ENCODE measurements at places on chromosomes 12 and 14.

DNA sequence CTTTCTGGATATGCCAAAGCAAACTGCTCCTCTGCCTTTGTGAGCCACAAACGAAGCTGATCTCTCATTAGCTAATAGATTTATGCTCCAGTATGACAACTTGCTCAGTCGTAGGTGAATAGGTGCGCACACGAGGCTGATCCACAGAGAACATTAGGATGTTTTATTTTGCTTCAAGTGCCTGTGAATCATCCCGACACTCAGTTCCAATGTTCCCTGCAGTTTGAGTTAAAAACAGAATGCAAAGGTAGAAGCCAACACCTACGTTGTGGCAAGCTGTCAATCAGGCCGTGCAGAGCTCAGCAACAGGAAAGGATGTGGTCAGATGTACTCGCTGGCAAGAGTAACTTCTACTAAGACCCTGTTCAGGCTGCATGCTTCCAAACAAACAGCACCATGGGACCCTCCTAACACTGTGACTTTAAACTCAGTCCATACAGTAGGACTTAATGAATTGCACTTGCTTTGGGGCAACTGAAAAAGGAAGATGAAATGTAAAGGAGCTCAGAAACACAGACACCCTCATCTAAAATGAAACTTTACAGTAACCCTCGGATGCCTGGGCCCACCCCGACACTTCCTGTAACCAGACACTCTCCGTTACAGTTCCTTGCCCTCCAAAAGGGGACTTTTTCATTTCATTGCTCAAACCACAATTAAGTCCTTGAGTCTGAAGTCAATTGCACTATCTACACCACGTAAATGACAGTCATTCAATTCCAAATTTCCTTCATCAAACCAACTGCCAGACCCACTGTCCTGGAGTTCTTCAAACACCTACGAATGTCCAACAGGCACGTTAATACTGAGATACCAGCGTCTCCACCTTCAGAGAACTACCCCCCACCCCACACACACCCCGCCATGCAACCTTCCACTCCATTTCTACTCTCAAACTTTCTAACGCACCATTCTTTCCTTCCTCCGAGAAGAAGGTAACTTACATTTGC lies 1.6 kb downstream of the CCDC88C start:
- DNase-seq, result no peak

DNA sequence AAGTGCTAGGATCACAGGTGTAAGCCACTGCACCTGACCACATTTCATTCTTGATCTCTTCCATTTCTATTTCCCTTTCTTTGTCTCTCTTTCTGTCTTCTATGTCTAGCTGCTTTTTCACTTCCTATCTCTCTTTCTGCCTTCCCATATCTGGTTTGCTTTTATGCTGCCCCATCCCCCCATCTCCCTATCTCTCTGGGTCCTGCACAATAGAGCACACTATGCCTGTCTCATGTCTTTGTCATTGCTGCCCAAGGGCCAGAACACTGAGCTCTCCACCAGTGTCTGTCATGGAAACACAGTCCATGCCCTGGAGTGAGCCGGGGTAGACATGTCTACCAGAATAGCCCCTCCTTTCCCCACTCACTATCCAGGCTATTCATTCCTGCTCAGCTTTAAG lies 12.3 kb upstream of the RARG start:
- no peak for DNase-seq

- DNase-seq, result no peak
These were observed 46.1 kb downstream of the BEGAIN start for GRCh38 chr14:100540926-100541620.

DNA sequence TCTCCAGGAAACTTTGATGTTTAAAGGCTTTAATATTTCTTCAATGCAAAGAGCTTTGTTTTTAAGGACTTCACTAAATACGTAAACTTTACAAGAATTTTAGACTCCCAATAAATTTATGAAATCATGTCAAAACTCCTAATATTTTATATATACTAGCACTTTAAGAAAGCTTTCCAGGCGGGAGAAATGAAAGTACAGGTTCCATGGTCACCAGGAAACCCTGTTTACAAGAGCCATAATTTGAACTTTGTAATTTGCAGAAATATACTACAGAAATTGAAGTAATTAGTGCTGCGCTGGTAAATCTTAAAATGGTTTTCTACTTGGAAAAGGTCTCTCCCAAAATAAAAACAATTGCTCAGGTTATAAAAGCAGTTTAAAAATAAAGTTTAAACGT lies 8.8 kb downstream of the CCDC92 start:
- DNase-seq, result no peak

- no peak for DNase-seq
These were observed 622.9 kb downstream of the DIO2 start for GRCh38 chr14:79588398-79588797.

DNA sequence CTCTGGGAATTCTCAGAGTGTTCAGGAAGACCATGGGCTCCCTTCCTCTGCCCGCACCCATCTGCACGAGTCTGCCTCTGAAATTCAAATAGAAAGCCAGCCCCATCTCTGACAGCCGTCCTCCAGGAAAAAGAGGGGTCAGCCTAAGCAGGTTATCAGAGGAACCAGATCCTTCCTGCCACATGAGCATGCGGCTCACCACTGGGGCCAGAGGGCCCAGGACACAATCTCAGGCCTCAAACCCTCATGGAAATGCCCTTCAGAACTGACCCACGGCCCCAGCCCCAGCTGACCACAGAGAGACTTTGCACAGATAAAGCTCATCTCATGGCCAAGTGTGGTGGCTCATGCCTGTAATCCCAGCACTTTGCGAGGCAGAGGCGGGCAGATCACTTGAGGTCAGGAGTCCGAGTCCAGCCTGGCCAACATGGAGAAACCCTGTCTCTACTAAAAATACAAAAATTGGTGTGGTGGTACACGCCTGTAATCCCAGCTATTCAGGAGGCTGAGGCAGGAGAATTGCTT lies 23.2 kb downstream of the PXN start:
- no peak for DNase-seq

GRCh38 chr12:14111230-14111865 lies 129.9 kb upstream of the GRIN2B start:
- DNase-seq, result no peak

DNA sequence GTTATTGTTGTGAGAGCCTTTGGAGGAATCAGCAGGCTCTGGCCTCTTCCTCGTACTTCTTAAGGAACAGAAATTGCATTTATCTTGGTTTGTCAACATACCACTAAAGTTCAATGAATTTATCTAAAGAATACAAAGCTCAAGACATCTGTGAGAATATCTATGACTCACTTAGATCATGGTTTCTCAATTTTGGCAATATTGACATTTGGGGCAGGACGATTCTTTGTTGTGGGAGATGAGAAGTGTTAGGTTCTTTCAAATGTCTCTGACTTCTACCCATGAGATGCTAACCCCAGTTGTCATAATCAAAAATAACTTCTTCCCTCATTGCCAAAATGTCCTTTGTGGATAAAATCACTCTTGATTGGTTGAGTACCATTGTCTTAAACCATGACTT lies 1190.3 kb downstream of the GALC start:
- no peak for DNase-seq

DNA sequence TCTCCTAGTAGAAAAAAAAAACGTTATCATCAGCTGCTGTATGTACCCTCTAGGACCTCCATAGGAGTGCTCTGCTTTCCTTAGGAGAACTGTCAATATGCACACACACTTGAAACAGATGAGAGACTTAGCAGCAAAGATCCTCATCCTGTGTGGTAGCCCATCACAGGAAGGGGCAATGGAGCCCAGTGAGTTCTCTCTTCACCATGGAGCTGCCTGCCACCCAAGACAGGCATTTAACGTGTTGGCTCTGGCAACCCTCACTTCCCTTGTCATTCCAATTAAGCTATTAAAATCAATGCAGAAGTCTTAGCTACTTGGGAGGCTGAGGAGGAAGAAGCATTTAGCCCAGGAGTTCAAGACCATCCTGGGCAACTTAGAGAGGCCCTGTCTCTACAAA lies 64.8 kb upstream of the PLEKHA5 start:
- DNase-seq, result no peak

DNA sequence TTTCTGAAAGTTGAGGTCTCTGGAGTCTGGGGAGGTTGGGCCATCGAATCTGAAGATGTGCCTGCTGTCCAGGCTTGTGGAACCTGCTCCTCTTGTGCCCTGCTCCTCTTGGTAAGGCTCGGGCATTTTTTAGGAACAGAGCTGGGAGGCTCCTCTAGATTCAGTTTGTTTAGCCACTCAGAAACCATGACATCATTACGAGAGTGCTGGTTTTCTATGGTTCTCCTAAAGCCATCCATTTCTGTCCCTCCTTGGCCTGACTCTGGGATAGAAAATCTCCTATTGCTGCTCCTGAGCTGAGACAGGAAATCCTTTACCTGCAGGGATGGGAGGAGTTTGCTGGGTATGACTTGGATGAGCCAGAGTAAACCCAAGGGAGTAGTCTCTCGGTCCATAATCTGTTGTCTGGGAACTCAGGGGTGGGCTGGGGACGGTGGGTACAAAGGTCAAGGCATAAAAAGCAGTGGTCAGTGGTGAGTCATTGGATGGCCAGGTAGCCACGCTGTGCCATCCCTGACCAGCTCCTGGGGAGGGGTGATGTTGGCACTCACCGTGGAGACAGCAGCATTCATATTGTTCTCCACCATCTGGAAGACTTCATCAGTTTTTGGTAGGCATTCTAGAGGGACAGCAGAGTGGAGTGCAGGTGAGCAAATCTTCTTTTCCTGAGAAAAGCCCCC lies 2.4 kb upstream of the ADCY4 start:
- DNase-seq, result no peak

DNA sequence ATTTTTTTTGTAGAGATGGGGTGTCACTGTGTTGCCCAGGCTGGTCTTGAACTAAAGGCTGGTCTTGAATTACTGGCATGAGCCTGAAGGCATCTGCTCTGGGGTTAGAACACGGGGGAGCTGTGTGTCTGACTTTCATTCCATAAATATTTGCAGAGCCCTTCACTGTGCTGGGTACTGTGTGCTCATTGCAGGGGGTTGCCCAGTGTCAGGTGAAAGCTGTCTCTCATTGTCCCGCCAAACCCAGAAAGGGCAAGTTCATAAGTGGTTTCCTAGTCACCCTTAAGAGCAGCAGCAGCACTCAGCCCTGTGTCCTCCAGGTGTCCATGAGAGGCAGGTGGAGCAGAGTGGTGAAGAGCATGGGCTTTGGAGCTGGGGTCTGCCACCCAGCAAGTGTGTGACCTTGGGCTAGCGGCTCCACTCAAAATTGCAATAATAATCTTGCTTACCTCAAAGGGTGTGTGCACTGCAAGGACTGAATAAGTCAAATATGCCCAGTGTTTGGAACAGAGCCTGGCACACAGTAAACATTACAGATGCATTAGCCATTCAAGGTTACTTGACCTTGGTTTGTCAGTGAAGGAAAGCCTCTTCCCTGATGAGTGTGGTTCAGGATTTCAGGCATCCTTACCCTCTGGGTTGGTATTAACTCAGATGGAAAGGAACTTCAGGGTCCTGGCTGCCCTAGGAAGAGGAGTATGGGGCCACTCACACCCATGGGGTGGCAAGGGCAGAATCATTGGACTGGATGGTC lies 4.4 kb upstream of the SMIM41 start:
- DNase-seq, result no peak

DNA sequence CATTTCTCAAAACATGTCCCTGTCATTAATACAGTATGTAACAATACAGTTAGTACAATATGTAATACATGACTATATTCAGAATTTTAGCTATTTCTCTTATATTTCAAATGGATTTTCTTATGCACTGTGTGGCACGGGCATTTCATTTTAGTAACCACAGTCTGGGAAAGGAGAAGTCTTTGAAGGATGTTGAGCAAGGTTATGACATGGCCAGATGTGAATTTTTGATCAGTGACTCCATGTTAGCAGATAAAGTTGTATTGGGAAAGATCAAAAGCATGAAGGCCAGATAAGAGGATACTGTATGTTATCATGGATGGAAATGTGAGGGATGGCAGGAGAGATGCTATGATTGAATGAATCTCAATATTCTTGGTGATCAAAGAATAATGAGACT lies 285.2 kb downstream of the NAV3 start:
- DNase-seq, result no peak

- DNase-seq, result no peak
These were observed 704.3 kb upstream of the FLRT2 start for GRCh38 chr14:84825481-84826251.

DNA sequence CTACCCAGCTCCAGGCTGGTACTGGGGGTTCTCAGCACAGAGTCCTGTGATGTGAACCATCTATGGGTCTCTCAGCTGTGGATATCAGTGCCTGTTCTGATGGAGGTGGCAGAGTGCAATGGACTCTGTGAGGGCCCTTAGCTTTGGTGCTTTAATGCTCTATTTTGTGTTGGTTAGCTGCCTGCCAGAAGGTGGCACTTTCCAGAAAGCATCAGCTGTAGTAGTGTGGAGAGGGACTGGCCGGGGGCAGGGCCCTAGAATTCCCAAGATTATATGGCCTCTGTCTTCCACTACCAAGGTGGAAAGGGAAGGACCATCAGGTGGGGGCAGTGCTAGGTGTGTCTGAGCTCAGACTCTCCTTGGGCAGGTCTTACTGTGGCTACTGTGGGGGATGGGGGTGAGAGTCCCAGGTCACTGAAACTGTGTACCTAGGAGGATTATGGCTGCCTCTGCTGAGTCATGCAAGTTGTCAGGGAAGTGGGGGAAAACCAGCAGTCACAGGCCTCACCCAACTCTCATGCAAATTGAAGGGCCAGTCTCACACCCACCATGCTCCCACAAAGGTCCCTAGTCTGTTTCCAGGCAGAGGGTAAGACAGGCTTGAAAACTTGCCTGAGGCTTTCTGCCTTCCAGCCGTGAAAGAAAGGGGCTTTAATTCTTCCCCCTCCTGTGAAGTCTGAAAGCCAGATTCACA lies 878.1 kb downstream of the C12orf50 start:
- no peak for DNase-seq

DNA sequence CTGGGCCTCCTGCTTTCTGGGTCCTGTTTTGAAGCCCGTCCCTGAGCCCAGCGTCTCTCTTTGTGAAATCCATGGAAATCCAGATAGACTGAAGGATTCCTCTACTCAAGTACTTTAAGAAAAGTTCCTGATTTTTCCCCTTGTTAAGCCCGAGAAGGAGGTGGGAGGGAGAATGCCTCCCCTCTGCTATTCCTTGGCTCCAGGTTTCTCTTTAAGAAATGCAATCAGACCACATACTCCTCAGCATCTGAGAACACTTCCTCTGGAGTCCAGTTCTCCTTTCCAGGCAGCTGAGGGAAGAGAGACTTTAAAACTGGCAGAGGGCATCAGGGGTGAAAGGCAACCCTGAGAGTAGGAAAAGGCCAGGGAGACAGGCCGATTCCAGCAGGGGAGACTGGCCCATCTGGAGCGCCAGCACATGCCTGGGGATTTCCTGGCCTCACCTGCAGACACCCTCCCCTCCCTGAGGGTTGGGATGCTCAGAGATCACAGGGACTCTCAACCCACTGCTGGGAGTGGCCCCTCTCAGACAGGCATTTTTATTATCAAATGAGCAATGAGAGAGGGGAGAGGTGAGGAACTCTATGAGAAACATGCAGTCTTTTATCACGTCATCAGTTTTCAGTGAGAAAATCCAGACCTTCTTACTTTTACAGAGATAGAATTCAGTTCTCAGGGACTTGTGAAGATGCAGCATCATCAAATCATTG lies 2.0 kb upstream of the EMP1 start:
- DNase-seq, result no peak

DNA sequence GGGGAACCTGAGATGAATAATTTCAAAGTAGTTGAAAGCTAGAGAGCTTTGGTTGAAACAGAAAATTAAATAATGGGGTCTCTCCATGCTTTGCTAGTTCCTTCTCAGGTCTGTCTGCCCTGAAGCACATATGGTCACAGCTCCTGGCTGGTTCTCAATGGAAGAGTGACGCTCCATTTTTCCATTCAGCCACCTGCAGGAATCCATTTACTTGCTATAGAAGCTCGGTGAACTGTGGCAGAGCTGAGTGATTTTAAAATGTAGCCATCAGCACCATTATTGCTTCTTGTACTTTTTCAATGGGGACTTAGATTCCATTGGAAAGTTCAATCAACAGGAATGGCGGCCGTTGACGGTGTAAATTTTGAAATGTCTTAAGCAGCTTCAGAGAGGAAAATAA lies 525.2 kb downstream of the GLT1D1 start:
- no peak for DNase-seq

All from activated CD8-positive, alpha-beta memory T cell treated with anti-CD3 and anti-CD28 coated beads for 4 hours (primary cell).